ENCODE measurements at places on chromosomes 7 and 10.

DNA sequence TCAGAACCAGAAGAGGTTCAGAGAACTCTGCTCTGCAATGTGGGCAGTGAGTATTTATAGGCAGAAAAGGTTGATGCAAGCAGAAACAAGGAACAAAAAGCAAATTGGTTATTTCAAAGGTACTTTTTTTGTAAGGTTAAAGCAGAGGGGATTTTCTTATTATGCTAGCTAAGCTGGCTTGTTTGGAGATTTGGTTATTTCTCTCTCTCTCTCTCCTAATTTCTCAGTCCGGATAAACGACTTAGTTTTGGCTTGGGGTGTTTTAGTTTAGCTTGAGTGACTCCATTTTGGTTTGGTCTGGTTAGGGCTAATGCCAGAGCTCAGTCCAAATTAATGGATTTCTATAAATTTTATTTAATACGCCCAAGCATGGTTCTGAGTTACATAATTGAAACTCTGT, 566.8 kb downstream of the SH2D4B start:
- no peak for DNase-seq

DNA sequence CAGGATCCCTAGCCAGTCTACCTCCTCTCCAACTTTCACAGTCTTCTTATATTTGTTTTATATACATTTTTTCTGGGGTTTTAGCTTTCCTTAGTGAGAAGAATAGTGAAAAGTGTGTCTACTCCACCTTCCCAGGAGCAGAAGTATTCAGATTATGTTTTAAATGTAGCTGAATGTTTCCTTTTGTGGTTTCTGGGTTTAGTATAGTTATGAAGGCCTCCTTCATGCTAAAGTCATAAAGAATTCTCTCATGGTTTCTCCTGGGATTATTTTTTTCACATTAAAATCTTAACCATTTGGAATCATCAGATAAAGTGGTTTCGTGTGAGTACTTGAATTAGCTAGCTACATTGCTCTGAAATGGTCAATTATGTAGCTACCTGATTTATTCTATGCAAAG, 50.9 kb downstream of the ANKMY2 start:
- no peak for DNase-seq

DNA sequence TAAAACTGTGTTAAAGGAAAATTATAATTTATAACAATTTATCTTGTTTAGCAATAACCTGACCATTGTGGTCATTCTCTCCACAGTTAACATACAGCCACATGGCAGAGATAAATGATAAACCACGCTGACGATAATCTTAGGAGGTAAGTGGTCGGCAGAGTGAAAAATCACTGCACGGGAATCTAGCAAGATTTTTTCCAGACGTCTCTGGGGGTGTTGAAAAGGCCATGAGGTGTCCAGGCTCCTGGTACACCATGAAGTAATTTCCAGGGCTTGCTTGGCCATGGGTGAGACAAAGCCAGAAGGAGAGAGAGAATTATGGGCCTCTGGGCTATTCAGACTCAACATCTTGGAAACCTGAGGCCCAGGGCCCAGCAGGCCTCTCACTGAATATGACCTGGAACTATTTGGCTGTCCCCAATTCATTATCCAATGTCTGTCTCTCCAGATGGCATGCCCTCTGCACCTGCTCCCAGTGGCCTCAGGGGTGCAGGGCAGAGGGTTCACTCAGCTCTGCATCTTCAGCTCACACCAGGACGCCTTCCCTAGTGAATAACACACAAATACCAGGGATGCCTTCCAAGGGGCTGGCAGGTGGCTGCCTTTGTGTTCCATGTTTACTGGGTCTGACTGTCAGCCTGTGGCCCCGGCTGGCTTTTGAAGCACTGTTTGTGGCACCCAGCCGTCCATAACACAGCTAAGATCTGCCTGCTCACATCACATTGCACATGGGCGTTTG, 590.4 kb upstream of the PFKP start:
- DNase-seq: peak; percentile 90

DNA sequence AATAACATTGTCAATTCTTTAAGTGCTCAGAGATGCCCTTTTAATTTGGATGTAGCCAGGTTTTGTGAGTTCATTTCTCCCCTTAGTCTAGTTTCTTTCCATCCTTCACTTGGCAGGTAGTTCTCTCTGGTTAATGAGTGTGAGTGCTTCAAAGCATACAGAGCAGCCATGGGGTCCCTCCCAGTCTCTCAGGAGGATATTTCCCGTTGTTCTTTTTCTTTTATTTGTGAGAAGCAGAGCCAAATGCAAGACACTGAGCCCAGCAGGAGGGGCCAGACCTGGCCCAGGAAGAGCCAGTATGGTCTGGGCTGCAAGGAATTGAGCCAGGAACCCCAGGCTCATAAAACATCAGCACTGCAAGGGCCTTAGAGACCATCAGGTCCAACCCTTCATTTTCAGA, 52.4 kb downstream of the PLCE1 start:
- DNase-seq: peak; percentile 26

GRCh38 chr10:73744664-73744975, 448 bp downstream of the SEC24C start:
- peak; percentile 85 for DNase-seq

DNA sequence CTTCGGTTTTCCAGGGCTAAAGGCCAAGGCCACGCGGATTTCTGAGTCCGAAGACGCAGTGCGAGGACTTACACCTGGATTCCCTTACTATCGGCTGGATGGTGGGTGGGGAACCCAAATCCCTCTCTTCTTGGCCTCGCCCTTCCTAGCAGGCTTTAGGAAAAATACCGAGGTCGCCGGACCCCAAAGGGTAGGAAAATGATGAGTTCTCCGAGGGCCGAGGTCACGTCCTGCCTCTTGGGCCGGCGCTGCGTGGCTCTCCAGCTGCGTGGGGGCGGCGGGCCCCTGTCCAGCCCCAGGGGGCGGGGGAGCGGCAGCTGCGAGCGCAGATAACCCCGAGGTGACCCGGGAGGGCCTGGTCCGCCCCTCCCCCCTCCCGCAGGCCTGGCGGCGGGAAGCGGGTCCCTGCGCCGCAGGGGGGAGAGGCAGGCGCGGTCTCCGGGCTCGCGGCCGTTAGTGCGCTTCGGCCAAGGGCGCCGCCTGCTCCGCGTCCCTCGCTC, 805 bp upstream of the HMX3 start:
- DNase-seq: peak; percentile 42

DNA sequence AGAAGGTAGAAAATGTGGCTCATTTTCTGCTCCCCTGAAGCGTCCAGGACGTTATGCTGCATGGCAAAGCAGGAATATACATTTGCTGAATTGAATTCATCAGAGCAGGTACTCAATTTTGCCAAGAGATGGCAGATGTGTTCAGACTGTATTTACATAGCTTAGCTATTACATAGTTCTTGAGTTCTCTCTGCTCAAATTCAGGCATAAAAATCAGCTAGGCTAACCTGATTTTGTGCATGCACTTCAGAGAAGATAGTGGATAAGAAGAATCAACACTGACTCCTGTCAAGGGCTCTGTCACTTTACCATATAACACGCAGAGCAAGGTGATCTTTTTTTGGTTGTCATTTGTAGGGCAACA, 209.2 kb upstream of the FAM3C start:
- no peak for DNase-seq
